T47D (cell line): ENCODE measurements at places on chromosomes 7 and 10.

DNA sequence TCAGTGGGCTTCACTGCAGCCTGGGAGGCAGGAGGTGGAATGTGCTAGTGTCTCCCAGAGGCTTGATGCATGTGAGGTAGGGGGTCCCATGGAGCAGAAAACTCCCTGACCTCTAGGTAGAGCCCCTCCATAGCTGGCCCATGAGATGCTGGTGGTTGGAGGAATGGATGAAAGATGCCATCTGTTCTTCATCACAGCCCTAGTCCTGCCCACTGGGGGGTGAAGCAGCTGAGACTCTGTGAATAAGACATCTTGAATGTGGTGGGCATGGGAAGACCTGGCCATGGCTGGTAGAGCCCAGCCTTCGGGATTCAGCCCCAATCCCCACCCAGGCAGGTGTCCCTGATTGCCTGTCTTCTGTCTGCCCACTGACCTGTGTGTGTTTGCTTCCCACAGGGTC lies 92.5 kb downstream of the COL13A1 start:
- no peak for DNase-seq

DNA sequence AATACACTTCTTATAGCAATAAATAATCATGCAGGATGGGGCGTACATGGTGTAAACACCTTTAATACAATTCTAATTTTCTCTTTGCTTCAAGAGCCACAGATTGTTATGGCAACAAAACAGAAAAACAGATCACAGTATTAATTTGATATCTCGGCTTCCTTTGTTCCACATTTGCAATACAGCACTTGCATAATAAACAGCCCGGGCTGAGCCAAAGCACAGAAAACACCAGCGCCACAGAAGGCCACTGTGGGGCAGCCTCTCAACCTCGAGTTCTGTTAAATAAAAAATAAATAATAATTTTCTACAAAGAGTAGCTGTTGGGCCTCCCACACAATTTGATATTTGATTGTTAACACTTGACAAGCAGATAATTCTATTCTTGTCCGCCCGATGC lies 255.9 kb downstream of the USP6NL start:
- no peak for DNase-seq

GRCh38 chr10:32054094-32054493 lies 2.1 kb downstream of the KIF5B start:
- DNase-seq = peak; percentile 44

GRCh38 chr10:58435297-58435985 lies 50.2 kb downstream of the TFAM start:
- no peak for DNase-seq

- DNase-seq = no peak
Measured at GRCh38 chr7:135857519-135858274, 109.1 kb upstream of the FAM180A start.

GRCh38 chr7:90816511-90817142 lies 220.5 kb downstream of the CDK14 start:
- no peak for DNase-seq

- DNase-seq = no peak
Measured at GRCh38 chr7:75599244-75599781, 107.2 kb downstream of the SPDYE5 start.

GRCh38 chr7:149330914-149331567 lies 69.0 kb downstream of the ZNF783 start:
- DNase-seq = no peak

- no peak for DNase-seq
Measured at GRCh38 chr10:126686719-126687118, 16.2 kb upstream of the C10orf90 start.

DNA sequence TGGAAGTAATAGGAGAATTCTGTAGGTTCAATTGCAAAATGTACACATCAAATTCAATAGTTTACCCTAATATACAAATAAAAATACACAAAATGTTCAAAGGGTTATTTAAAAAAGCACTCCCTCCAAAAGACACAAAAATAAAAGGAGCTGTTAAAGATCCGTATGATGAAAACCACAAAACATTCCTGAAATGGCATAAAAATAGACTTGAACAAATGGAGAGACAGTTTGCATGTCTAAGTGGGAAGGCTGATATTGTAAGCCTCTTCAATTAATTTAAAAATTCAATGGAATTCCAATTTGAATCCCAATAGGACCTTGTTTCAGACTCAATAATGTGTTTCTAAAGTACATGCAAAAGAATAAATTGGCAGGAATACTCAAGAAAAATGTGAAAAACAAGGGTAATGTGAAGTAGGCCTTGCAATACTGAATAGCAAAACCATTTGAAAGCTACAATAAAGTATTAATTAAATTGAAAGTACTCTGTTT lies 38.0 kb upstream of the INSYN2A start:
- DNase-seq = no peak

DNA sequence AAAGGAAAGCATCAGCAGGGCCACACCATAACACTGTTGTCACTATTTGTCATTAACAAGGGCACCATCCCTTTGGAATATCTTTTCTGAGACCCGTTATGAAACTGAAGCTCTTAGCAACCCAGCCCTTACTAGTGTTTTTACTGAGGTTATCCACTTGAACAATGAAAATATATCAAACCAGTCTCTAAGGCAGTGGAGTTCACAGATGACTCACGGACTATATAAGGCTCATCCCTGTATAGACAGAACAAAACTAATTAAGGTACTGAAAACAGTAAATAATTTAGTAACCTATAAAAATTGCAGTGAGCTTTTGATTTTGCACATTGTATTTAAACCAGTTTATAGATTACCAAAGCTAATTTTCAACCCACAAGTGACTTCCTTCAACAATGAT lies 196.0 kb downstream of the ELAPOR2 start:
- no peak for DNase-seq

DNA sequence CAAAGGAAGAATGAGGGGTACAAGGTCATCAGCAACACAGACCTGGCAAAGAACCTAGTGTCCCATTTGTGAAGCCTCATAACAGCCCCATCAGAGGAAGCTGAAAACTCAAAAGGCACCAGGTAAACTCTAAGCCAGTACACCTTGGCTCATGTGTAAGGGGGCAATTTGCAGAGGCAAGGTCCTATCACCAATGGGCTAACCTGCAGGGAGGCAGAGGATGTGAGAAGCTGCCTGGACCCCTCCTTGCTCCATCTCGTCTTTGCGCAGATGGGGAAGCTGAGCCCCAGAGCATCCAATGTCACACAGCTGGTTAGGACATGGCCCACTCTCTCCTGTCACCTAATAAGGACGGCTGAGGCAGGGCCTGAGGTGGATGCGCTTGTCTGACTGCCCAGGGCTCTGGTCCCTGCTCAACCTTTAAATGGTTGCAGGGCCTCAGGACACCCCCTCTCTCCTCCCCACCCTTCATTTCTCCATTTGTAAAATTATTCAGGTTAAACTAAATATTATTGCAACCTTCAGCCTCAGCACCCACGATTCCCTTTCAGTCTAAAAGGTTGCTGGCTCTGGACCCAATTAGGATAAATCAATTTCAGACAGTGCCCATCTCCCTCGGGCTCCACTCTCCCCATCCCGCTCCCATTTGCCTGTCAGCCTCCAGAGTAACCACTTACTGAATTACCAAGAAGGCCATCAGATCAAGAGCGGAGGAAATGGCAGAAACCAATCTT lies 135.3 kb downstream of the OAT start:
- DNase-seq = no peak

DNA sequence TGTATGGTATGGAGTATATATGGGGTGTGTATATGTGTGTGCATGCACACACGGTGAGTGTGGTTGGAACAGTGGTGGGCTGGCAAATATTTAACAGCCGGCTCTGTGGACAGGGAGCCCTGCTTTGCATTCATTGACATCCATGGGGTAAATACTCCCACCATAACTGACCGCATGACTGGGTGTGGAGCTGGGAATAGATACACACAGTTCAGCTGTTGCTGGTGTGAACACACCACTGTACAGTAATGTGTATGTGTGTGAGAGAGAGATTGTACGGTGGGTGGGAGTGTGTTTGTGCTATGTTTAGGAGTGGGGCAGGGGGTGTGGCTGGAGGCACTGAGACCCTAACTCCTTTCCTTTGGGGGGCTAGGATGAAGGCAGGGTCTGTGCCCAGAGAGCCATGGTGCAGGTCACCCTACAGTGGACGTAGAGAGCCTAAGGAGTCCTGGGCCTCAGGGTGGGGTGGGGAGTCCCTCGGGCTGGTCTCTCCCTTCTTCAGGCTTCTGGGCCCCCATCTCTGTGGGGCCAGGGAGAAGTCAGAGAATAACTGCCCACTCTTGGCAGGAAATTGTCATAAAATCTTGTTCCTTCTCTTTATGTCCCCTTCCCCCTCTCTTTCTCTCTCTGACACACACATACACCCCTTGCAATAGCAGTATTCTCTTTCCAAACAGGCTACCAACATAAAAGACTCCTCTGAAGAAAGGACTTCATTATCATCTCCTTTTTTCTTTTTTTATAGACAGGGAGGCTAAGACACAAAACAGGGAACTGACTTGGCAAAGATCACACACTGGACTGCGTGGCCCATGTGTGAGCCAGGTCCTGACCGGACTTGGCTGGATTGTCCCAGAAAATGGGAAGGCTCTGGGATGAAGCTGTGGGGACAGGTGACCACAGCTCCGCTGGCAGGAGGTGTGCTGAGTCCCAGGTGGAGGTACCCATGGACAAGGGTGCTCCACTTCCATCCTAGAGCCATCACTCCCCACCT lies 3.2 kb downstream of the SFRP5 start:
- DNase-seq = no peak

GRCh38 chr7:148919859-148920258 lies 35.8 kb upstream of the EZH2 start:
- no peak for DNase-seq

- DNase-seq = no peak
Measured at GRCh38 chr7:117478836-117479224, 995 bp upstream of the CFTR start.
